ENCODE measurements at places on chromosomes 7 and 10.

DNA sequence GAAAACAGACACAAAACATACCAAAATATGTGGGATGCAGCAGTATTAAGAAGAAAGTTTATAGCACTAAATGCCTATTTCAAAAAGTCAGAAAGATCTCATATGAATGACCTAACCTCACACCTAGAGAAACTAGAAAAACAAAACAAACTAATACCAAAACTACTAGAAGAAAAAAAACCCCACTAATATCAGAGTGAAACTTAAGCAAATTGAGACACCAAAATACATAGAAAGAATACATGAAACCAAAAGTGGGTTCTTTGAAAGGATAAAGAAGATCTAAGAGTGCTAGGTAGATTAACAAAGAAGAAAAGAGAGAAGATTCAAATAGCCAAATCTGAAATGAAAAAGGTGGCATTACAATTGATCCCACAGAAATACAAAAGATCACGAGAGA is 494.1 kb downstream of the SH2D4B start:
- DNase-seq = no peak

- DNase-seq = peak; percentile 49
Observed at GRCh38 chr10:71213127-71213621, 804 bp downstream of the UNC5B start.

DNA sequence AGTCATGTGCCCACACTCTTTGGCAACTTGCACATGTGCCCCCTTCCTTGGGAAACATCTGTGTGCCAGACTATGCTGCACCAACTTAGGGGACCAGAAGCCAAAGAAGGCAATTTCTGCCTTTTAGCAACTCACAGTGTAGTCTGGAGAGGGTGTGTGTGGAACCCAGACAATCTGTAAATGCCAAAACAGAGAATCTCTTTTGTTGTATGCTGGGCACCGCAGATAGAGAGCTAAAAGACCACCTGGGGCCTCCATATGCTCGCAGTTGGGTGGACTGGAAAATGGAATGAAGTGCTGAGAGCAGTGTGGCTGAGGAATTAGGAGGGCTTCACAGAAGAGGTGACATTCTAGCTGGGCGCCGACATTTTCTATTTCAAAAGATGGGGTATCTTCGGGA is 26.4 kb downstream of the UBTD1 start:
- no peak for DNase-seq

GRCh38 chr7:90469554-90469953 is at the start of gene PTTG1IP2:
Gene PTTG1IP2 (plus strand): TSS chr7:90469639. CDS start chr7:90469787, 148 bp downstream.
- DNase-seq = no peak

- peak; percentile 76 for DNase-seq
Observed at GRCh38 chr7:97027427-97028234, 3.0 kb upstream of the DLX5 start.

- DNase-seq = no peak
Observed at GRCh38 chr7:117048882-117049281, 95.6 kb downstream of the ST7 start.

GRCh38 chr10:25142116-25142864 is 32.5 kb upstream of the GPR158 start:
- no peak for DNase-seq

- DNase-seq = peak; percentile 73
Observed at GRCh38 chr10:88926566-88927415, 25.8 kb downstream of the ACTA2 start.

- DNase-seq = peak; percentile 4
Observed at GRCh38 chr10:128631801-128632241, 505.6 kb upstream of the MKI67 start.

DNA sequence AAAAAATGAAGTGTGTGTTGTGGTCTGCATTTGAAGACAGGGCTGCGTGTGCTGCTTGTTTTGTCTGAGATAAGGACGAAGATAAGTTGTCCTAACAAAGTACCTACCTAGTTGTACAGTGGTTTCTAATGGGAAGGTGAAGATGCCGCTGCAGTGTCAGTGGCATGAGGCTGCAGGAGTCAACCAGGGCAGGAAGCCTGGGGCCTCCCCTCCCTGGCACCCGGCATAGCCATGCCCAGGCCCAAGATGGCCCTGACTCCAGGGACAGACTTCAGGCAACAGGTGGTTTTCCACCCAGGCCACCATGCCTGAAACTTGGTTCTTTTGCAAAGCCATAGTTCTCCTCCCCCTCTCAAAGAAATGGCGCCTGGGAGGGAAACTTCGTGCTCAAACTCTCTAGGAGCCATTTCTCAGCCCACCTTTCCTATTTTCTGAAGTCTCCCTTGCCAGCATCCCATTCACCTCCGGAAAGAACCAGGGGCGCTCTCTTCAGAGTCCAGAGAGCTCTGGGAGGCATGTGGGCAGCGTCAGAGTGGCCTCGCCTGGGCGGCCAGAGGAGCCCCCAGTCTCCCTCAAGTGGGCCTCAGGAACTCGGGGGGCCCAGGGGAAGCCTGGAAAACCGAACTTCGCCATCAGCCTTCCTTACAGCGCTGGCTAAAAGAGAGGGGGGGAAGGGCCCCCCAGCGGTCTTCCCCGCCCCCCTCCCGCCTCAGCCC is 2.1 kb upstream of the KAT6B start:
- DNase-seq = no peak

GRCh38 chr10:48511875-48512231 is 93.0 kb downstream of the ARHGAP22 start:
- DNase-seq = no peak

GRCh38 chr7:157464971-157465886 is 128.4 kb downstream of the DNAJB6 start:
- no peak for DNase-seq

DNA sequence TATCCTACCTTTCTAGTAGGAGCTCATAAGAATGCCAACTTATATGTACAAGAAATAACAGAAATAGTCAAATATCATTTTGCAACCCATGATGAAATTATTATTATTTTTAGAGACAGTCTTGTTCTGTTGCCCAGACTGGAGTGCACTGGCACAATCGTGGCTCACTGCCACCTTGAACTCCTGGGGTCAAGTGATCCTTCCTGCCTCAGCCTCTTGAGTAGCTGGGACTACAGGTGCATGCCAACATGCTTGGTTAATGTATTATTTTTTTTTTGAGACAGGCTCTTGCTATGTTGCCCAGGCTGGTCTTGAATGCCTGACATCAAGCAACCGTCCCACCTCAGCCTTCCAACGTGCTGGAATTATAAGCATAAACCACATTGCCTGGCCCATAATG is 44.8 kb downstream of the TNPO3 start:
- DNase-seq = no peak

- DNase-seq = no peak
Observed at GRCh38 chr10:36424502-36424901, 700.9 kb upstream of the ANKRD30A start.

GRCh38 chr7:136166521-136166920 is 189.4 kb upstream of the MTPN start:
- no peak for DNase-seq

DNA sequence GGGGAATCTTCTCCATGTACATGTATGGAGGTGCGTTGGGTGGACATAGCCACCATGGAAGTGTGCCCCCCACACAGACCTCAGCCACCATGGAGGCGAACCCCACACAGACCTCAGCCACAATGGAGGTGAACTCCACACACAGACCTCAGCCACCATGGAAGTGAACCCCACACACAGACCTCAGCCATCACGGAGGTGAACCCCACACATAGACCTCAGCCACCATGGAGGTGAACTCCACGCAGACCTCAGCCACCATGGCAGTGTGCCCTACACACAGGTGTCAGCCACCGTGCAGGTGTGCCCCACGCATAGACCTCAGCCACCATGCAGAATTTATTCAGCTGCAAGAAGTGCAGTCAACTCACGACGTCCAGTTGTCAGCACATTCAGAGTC is 339.7 kb downstream of the ACTR3B start:
- no peak for DNase-seq

- DNase-seq = no peak
Observed at GRCh38 chr7:117118579-117119180, 165.4 kb downstream of the ST7 start.

GRCh38 chr7:2471022-2471329 is 5.2 kb downstream of the GRIFIN start:
- peak; percentile 49 for DNase-seq

DNA sequence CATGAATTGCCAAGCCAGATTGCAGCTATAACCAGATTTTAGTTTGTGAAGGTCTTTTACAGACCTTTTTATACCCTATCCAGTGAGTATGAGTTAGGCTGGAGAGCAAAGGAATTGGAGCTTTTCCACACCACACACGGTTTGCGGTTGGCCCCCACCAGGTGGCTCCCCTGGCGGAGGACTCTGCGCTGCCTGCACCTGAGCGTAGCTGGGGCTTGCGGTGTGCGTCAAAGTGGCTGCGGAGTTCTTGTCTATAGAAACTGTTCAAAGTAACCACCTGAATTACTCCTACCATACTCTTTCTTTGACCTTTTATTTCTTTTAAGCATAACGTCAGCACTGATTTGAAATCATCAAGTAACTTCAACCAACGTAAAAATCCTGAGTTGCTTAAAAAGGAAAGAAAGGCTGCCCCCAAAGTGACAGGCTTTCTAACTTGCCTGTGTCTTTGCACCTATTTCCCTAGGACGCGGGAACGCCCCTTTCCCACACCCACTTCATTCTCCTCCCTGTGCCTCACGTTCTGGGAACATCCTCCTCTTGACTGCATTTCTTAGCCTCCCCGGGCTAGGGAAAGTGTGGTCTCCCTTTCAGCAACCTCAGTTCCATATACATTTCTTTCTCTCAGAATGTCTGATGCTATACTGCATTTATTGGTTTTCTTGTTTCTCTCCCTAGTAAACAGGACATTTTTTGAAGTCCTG is 47.6 kb upstream of the TMEM72 start:
- no peak for DNase-seq

DNA sequence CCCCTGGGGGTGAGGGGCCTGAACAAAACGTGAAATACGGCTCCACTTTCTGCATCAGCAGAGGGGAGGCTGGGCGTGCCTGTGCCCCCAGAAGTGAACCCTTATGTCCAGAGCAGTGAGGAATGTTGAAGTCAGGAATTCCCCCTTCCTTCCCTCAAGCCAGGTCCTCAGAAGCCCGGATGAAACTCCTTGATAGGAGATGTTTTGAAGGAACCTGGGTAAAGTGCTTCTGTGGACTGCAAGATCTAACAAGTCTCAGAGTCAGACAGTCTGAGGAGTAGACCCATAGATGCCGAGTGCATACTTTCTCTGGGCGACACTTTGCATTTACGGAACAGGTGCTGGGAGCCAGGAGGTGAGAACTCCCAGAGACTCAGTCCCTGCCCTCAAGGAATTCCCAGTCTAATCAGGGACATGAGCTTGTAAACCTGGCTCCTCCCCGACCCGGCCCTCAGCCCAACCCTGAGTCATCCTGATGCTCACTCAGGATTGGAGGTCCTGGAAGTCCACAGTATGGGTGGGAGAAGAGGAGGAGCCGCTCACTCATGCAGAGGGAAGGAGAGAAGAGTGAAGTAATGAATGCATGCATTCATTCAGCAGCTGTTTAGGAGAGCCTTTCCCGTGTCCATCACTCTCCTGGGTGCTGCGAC is 179.5 kb upstream of the ITGB1 start:
- no peak for DNase-seq

DNA sequence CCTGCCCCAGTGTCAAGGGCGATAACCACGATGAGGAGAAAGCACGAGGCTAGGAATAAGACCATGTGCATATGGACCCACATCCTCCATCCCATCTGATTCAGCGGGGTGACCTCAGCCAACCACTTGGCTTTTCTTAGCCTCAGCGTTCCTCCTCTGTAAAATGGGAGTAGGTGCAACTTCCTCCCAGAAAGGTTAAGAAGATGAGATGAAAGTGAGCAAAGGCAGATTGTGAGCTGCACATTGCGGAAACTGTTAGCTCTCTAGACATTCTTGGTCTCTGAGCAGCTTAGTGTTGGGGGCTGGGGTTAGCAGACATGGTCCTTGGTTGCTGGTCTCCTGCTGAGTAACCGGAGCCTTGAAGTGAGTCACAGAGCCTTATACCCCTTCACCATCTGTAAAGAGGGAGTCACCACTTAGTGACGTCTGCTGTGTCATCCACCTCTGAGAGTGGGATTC is 497.3 kb upstream of the GALNT17 start:
- DNase-seq = peak; percentile 87

GRCh38 chr7:118429141-118429540 is 204.6 kb downstream of the ANKRD7 start:
- DNase-seq = no peak

- no peak for DNase-seq
Observed at GRCh38 chr7:1852517-1853430, 182.7 kb downstream of the ELFN1 start.

- no peak for DNase-seq
Observed at GRCh38 chr7:70334871-70335270, 736.6 kb downstream of the AUTS2 start.

GRCh38 chr10:50937230-50937907 is 51.9 kb upstream of the A1CF start:
- peak; percentile 45 for DNase-seq

- no peak for DNase-seq
Observed at GRCh38 chr7:37666026-37666799, 17.4 kb upstream of the GPR141 start.

DNA sequence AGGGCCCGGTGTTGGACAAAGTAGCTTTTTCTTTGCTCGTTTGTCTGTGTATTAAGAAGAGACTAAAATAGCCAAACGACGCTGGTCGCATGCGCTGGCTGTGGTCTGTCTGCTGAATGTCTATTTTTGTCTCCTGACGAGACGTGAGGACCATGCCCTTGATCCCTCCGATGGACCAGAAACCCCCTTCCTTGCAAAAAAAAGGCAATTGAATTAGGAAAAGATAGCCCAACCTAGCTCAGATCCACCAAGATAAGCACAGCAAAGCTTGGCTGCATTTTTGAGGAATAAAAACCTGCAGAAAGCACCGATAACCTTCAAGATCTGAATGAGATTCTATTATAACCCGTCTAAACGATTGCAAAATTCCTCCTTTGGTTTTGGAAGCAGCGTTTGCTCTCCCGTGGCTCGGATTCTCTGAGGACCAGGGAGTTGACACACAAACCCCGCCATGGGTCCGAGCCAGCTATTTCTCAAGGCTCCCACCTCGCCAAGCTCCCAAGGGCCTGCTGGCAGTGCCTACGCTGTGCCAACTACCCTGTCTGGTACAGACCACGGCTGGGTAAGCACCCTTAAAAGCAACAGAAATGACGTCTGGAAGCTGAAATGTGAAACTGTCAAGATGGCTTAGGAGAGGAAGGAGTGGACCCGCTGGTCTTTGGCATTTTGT is 17.7 kb upstream of the TTYH3 start:
- DNase-seq = no peak

- DNase-seq = no peak
Observed at GRCh38 chr10:110317866-110318850, 13.4 kb upstream of the SMNDC1 start.

DNA sequence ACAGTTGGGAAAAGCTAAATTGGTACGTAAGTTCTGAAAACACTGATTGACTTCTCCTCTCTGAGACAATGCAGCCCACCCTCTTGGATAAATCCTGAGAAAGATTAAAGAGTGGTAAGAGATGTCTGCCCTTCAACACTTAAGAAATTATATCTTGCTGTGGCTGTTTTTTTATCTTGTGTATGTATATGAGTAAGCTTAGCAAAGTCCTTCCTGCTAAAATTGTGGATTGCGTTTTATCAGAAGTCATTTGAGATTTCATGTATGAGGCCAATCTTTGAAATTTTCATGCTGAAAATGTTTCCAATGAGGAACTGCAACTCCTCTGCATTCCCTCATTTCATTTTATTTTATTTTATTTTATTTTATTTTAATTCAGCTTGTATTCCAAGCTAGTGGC is 106.2 kb upstream of the INHBA start:
- DNase-seq = no peak
